NCI-H526 (cell line): ENCODE measurements at places on chromosomes 12 and 14.

GRCh38 chr12:65948320-65949008 is 124.2 kb downstream of the HMGA2 start:
- no peak for DNase-seq

- no peak for DNase-seq
These were observed 24.6 kb downstream of the KERA start for GRCh38 chr12:91033251-91033650.

DNA sequence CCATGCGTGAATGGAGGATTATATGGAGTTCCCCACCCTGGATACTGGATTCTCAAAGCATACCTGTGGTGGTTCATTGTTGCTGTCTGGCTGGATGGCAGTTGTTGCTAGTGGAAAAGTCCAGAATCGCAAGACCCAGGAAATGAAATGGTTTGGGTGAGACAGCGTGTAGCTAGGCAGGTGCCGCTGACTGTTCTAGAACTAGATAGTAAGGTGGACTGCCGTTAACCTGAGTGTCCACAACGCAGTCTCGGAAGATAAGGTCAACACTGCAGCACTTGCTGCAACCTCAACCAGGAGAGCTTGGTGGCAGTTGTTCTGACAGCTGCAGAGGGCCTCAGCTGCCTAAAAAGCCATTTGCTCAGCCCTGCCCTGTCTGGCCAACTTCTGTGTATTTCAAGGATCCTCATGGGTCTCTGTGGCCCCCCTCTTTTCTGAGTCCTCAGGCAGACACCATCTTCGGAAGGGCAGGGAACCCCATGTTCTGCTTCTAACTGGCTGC is 15.5 kb upstream of the IRF2BPL start:
- no peak for DNase-seq

- peak; percentile 90 for DNase-seq
These were observed 160.3 kb upstream of the PELI2 start for GRCh38 chr14:55957950-55958349.

DNA sequence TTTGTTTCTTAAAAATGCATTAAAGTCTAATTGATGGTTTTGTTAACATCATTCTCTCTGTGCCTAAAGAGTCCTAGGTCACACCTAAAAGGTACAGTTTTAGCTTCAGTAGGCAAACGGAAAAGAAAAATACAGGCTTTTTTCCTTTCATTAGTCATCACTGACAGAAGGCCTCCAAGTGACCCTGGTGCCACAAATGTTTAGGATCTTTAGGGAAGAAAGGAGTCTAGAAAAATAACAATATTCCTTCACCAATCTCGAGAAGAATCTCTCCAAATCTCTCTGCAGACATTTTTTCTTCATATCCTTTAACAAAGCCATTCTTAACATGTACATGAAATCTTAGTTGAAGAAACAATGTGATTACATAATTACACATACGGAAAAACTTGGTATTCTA is 2.0 kb downstream of the DENND5B start:
- no peak for DNase-seq

GRCh38 chr12:67477681-67478265 is 170.8 kb upstream of the DYRK2 start:
- DNase-seq = no peak

GRCh38 chr12:115752913-115753726 is 524.4 kb downstream of the MED13L start:
- DNase-seq = peak; percentile 50

DNA sequence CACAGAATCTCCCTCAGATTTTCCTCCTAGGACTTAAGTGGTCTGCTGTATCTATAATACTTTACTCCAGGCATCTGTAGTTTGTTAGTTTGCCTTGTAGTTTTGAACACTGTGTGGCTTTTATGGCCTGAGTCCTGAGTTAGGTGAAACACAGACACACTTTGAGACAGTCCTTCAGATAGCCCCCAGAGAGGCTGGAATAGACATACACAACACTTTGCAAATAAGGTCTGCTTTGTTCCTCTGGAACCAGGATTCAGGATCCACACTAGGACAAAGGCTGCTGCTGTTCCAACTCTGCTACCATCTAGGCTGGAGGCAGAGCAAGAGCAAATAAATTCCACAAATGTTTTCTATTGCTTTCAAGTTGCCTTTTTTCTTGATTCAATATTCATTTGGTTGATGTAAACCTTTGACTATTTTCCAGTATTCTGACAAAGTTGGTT is 41.4 kb upstream of the INSM2 start:
- no peak for DNase-seq

DNA sequence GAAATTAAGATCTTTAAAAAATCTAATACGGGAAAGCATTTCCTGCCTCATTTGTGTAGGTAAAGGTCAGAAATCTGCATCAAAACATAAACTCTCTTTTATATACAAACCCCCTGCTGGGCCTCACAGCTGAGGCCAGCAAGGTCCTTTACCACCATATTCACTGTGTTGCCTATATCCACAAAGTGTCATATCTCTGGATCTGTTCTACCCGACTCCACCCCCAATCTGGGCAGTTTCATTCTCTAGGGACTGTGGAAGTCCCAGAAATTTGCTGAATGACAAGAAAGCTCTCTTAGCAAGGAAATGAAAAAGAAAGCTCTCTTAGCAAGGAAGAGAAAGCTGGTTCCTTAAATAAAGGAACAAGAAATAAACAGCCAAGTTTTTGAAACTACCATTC is 301.7 kb downstream of the KCNH5 start:
- no peak for DNase-seq

DNA sequence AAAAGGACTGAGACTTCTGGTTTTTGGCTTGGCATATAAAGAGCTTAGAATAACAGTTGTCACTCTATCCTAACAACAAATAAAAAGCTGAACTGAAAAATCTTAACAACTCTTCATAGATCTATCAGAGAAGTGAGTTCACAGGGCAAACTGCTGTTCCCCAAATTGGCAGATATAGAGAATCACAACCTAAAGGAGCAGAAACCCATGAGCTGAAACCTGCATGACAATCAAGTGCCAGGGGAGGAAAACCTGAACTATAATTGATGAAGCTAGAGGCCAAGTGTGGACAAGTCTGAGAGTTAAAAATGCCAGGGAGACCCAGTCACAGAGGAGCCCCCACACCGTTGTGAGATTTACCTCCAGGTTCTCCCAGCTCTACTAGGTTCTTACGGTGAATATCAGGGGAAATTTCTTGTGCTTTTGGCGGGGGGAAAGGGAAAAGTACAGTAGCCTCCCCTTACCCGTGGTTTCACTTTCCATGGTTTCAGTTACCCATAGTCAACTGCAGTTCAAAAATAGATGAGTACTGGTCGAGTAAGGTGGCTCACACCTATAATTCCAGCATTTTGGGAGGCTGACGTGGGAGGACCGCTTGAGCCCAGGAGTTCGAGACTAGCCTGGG is 53.9 kb downstream of the ATF7 start:
- no peak for DNase-seq

DNA sequence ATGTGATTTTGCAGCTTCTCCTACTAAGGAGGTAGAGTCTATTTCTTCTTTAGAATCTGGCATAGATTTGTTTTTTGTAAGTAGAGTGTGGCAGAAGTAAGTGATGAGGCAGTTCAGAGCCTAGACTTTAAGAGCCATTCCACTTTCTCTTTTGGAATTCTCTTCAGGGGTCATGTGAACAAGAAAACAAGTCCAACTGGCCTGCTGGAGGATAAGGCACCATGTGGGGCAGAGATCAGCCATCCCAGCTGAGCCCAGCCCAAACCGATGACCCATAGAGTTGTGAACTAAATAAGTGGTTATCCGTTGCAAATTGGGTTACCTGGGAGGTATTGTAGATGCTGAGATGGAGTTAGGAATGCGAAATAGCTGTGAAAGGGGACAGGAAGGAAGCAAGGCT is 60.3 kb upstream of the TBPL2 start:
- DNase-seq = no peak

DNA sequence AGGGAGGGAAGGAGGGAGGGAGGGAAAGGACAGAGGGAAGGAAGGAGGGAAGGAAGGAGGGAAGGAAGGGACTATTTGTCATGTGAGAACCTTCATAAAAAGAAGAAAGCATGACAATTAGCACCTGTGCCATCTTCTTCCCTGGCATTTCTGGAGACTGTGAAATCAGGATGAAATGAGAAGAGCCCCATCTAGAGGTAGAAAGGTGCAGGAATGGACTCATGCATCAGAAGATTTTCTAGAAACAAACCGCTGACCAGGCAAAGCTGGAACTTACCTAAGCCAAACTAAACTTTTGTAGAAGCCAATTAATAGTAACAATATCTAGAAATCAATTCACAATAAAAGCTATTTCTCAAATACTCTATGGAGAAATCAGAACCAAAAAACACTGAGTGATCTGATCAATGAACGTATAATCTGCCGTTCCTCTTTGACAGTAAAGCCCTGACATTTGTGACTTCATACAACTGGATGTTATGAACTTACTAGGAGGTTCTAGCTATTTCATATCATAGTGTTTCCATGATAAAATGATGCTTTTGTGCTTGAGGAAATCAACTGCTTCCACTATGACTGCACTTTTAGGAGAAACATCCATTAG is 24.4 kb upstream of the CRACR2A start:
- DNase-seq = peak; percentile 27

GRCh38 chr14:101917413-101918017 is 46.9 kb upstream of the DYNC1H1 start:
- peak; percentile 32 for DNase-seq

- no peak for DNase-seq
These were observed 125.3 kb downstream of the WIF1 start for GRCh38 chr12:64995816-64996215.

DNA sequence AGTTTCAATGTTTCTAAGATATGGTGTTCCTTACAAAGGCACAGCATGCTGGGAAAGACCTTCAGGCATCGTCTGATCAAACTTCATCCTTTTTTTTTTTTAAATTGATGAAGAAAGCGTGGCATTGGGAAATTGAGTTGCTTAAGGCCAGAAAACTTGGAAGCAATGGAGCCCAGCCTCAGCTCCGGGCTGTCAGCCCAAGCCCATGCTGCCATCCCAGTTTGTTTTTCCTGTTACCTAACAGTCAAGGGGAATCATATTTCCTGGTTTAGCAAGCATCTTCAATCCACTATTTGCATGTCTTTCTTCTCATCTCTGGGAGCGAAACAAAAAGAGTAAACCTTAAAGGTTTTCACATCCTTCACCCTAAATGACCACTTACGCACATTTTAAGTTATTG is 200.2 kb downstream of the CHST11 start:
- peak; percentile 61 for DNase-seq

DNA sequence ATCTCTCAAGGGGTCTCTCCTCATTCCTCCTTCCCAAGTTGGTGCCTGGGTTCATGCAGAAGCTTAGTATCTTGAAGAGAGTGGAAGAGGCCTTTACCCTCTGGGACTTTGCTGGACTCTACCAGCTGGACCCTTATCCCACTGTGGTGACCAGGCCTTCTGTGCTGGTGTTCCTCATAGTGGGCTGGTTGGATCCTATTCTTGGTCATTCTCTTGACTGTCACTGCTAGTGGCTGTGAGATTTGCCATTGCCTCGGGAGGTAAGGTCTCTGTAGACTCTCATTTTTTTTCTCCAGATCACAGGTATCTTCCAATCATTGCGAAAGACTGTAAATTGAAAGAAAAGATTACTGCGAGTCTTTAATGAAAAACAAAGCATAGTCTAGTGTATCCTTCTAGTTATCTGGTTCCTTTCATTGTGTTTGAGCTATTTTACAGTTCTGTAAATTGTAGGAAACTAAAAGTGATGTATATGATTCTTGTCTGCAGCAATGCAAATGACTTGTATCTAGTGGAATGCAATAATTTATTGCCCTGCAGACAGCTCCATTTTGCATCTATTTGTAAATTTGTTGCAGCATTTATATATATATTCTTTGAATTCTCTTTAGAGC is 217.9 kb downstream of the AEBP2 start:
- DNase-seq = peak; percentile 24

- DNase-seq = no peak
These were observed 61.8 kb downstream of the GALNT16 start for GRCh38 chr14:69321601-69322330.

GRCh38 chr12:119593578-119594398 is at the start of gene TMEM233:
TSS of gene TMEM233 (plus strand) at chr12:119593774. CDS start at chr12:119593849, 75 bp downstream.
- DNase-seq = no peak

DNA sequence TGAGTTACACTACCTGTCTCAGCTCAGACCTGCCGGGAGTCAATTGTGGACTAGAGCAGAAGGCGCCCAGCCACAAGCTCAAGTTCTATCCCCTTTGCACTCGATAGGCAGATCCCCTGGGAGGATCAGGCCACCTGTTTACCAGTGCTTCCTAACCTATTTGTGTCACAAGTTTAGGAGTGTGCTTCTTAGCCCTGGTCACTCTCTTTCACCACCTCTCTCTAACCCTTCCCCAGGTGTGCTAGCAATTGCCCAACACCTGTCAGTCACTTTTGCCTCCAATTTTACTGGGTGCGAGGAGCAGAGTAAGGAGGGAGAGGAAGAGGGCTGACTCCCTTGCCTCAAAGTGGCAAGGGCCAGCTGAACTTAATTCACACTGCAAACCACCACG is 745 bp upstream of the NAA30 start:
- DNase-seq = peak; percentile 61
